ENCODE measurements at places on chromosomes 5 and 9.

GRCh38 chr9:15353892-15354291, 46.9 kb upstream of the TTC39B start:
- no peak for DNase-seq

GRCh38 chr9:15936306-15936921, 383.6 kb downstream of the CCDC171 start:
- DNase-seq, result no peak

- no peak for DNase-seq
These were observed 2.0 kb upstream of the APC start for GRCh38 chr5:112735702-112736101.

- no peak for DNase-seq
These were observed 280.3 kb downstream of the NPR3 start for GRCh38 chr5:32991421-32991815.

DNA sequence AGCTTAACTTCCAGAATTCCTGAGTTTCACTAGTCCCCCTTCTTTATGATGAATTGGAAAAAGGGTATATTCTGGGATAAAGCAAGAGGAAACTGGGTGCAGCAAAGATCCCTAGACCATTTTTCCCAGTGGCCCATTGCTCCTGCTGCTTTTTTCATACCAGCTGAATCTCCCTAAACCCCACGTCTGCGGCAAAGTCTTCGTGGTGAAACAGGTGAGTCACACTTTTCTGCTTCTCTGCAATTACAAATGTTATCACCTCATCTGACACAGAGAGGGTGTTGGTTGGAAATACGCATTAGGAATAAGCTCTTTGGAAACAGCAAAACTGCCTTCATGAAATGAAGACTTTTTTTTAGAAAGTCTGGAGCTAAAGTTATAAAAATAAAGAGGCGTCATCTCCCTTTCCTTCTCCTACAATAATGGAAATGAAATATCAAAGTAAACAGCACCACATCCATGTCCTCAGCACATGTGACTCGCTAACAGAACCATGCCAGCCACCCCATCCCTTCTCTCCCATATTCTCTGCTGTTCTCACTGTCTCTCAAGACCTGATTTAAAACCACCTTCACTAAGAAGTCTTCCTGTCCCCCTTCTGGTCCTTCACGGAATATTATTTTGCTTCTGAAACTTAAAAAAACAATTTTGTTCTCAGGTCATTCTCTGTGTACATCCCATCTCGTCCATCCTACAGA, 39.5 kb upstream of the GLRX start:
- no peak for DNase-seq

DNA sequence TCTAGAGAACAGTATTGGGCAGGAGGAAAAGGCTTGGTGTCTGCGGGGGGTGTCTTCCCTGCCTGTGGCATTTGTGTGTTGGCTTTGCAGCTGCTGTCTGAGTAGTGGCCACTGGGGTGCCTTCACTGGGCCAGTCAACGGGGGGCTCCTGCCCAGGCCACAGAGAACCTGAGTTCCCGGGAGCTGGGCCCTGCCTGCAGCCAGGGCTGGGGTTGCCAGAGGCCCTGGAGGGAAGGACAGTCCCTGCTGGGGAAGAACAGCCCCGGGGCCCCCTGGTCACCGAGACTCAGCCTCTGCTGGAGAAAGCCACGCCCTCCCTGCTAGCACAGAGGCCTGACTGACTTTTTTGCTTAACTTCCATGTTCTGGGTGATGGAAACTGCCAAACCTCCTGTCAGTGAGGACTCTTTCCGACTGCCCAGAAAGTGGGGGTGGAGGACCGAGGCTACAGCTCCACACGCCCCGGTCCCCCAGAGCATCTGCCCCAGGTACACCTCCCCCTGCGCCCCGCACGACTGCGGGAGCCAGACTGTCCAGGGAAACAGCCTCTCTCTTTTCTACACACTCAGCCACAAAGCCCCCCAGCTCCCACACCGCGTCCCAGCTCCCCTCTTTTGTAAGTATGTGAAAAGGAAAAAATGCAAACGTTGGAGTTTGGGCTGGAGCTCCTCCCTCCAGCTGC, 133.4 kb downstream of the DAB2IP start:
- no peak for DNase-seq

DNA sequence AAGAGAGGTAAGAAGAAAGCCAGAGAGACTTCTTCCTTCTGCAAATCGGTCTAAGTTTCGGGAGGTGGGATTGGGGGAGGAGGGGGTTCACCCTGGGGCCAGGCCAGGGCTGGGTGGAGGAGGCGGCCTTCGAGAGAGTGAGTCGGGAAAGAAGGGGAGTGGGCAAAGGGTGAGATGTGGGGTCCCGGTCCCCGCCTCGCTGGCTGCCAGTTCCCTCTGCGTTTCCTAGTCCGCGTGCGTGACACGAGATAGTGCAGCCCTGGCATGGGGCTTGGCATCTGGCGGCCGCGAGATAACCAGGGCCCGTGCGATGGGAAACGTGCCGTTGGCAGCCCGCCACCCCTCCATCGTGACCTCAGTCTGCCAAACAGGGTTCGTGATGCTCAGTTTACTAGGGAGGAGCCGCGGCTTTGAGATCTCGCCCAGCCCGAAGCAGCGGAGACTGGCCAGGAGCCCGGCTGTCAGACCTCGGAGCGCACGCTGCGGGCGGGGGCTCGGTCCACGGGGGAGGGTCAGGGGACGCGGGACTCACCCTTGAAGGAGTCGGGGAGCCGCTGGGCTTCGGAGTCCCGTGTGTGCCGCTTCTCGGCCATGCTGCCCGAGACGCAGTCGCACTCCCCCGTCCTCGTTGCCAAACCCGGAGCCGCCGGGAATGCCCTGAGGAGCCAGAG, at the start of gene STOM:
Gene STOM, minus strand, starts transcription at position 656 of the 671 bp plus-strand sequence. Its CDS starts 63 bp downstream, at position 593.
- no peak for DNase-seq

GRCh38 chr9:75226403-75227139, 138.3 kb downstream of the OSTF1 start:
- no peak for DNase-seq

DNA sequence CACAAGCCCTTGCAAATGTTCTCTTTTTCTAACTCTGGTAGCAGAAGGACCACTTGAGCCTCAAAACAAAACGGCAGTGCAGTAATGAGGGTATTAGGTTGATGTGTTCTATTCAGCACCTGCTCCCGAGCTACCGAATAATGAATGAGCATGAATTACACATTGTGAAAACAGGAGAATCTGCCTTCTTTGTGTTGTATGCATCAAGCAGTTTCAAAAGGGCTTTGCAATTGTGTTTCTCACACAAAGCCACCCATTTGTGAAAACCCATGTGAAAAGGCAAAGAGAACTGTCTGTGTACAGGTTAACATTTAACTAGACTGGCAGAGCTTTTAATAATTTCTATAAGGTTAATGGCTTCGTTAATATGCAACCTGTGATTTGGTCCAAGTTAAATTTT, 97.8 kb downstream of the STK32A start:
- DNase-seq, result no peak

DNA sequence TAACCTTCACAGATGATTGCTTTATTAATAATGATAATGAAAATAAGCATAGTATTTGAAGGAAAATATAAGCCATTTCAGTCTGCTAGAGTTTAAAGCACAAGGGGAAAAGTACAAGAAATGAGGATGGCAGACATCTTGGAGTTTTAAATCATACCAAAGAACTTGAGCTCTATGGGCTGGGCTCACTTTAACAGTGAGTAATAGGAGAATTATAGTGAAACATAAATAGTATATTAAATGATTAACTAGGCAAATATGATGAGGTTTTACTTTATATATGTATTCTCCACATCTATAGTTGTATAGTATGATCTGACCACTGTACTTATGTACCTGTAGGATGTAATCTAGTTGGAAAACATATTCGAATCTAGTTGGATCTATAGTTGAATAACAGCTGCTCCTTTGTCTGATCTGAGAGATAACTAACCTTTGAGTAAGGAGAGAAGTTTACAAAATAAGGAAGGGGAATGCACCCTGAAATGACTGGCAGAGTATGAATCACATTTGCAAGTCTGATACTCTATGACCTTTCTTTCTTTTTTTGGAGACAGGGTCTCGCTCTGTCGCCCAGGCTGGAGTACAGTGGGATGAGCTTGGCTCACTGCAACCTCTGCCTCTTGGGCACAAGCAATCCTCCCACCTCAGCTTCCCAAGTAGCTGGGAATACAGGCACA, 17.6 kb downstream of the MEGF9 start:
- DNase-seq, result no peak

- DNase-seq, result no peak
These were observed 131.3 kb downstream of the AOPEP start for GRCh38 chr9:94857791-94858190.

Data from stimulated activated CD8-positive, alpha-beta memory T cell treated with anti-CD3 and anti-CD28 coated beads, Interleukin-2, amount 100 ng/mL, for 48 hours (primary cell).